ENCODE measurements at places on chromosomes 1 and 21. TPM values are rescaled to one million over a fixed set of nuclear protein-coding genes. Genes with fewer than 3 reads are reported as not detected.

CA14 gene
- total RNA-seq, result 0.09 TPM

GRCh38 chr1:153341431-153341934, 7.2 kb downstream of the PGLYRP4 start:
- no peak for DNase-seq

- no peak for DNase-seq
Observed at GRCh38 chr1:74160046-74160445, 37.9 kb downstream of the LRRIQ3 start.

DNA sequence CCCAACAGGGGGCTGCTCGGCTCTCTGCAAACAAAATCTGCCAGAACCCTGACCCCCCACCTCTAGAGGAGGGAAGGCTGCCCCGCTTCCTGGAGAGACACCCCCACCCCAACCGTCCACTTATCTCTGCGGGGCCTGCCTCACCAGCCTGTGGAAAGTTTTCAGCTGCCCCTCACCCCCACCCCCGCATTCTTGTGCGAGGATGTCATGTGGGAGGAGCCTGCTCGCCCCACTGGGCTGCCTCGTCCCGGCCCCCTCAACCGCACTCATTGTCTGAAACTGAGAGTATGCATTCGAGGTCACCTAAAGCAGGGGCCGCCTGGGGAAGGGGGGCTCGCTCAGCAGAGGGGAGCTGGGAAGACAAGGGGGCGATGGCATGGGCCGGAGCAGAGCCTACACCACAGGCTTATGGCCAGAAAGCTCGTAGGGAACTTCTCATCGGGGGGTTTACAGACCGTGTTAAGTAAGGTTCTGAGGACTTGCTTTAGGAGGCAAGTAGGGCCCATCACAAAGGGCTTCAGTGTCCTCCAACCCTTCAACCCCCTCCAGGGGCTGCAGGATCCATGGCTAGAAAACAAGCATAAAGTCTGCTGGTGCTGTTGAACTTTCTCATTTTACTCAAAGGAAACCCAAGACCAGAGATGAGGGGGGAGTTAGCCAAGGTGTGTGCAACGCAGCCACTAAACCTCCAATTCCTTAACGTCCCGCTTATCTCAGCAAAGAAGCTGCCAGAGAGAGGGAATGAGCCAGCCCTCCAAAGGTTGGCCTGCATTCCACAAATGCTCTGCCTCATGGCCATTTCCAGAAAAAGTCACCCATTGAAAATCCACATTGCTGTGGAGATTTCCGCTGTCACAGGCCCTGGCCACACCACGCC, 9.4 kb downstream of the EPHA2 start:
- DNase-seq, result no peak

- no peak for DNase-seq
Observed at GRCh38 chr21:45766501-45766900, 123.0 kb downstream of the PCBP3 start.

Data from thymus (tissue), 14 donors.